ENCODE measurements at places on chromosomes 4 and X.

GRCh38 chrX:14817571-14817970 is 55.3 kb downstream of the FANCB start:
- no peaks in the 10 kb centered on the region for H3K36me3 ChIP-seq
- no peaks in the 10 kb centered on the region for H3K27me3 ChIP-seq
- H3K27ac ChIP-seq: no peak overlapping the region
- no peak overlapping the region for H3K4me3 ChIP-seq
- H3K4me1 ChIP-seq: no peaks in the 10 kb centered on the region

DNA sequence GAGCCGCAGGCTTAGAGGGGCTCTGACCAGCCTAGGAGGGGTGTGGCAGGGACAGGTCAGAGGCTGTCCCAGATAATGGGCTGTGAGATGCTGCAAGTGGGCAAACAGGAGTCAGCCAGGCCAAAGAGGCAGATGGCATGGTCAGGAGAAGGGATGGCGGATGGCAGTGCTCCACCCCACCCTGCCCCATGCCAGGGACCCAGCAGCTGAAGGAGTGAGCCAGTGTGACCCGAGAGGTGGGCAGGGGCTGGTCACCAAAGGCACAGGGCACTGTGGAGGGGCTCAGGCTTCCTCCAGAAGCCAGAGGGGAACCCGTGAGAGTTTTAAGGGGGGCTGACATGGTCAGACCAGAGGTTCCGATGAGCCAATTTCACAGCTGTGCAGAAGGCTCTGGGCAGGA is 96.9 kb downstream of the WFS1 start:
- no peak overlapping the region for H3K27ac ChIP-seq
- DNase-seq: no peak
- H3K36me3 ChIP-seq: peaks cover 4% of the 10 kb centered on the region
- H3K4me1 ChIP-seq: no peaks in the 10 kb centered on the region

DNA sequence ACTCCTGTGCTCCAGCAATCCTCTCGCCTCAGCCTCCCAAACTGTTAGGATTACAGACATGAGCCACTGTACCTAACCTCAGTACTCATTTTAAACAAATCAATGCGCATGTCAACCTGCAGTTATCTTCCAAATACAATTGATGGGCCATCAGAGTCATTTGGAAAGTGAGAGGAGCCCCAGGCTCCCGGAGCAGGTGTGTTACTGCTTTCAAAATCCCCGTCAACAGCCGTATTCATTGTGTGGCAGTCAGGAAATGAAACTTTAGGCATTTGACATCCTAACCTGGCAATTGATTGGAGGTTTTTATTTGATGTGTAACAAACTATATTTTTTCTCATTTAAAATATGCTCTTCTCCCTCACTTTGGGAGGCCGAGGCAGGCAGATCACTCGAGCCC is 623.6 kb upstream of the TENM3 start:
- no peaks in the 10 kb centered on the region for H3K36me3 ChIP-seq
- no peaks in the 10 kb centered on the region for H3K4me1 ChIP-seq
- no peak overlapping the region for H3K4me3 ChIP-seq
- DNase-seq: no peak

GRCh38 chr4:163598489-163598888 is 104.0 kb downstream of the TMA16 start:
- H3K4me1 ChIP-seq: no peaks in the 10 kb centered on the region
- H3K36me3 ChIP-seq: no peaks in the 10 kb centered on the region
- no peaks in the 10 kb centered on the region for H3K27me3 ChIP-seq
- no peak overlapping the region for H3K27ac ChIP-seq
